CD4-positive, alpha-beta T cell treated with Interleukin-12 subunit alpha and Interleukin-12 subunit beta, for 1 hour (primary cell): ENCODE measurements at places on chromosomes 16 and 17.
A peak's percentile ranks its signal among the peaks of the same experiment; 100 is the strongest.

- no peak for DNase-seq
Measured at GRCh38 chr17:13592427-13592826, 9.3 kb downstream of the HS3ST3A1 start.

DNA sequence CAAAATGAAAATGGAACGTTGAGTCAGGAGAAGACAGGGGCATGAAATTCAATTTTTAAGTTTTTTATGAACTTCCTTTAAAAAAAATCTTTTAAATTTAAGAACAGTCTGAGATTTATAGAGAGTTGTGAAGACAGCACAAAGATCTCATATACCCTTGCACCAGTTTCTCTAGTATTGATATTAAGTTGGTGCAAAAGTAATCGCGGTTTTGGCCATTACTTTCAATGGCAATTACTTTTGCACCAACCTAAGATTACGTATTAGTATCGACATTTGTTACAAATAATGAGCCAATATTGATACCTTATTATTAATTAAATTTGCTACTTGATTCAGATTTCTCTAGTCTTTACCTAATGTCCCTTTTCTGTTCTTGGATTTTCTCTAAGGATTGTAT is 684.4 kb upstream of the CDH8 start:
- no peak for DNase-seq

DNA sequence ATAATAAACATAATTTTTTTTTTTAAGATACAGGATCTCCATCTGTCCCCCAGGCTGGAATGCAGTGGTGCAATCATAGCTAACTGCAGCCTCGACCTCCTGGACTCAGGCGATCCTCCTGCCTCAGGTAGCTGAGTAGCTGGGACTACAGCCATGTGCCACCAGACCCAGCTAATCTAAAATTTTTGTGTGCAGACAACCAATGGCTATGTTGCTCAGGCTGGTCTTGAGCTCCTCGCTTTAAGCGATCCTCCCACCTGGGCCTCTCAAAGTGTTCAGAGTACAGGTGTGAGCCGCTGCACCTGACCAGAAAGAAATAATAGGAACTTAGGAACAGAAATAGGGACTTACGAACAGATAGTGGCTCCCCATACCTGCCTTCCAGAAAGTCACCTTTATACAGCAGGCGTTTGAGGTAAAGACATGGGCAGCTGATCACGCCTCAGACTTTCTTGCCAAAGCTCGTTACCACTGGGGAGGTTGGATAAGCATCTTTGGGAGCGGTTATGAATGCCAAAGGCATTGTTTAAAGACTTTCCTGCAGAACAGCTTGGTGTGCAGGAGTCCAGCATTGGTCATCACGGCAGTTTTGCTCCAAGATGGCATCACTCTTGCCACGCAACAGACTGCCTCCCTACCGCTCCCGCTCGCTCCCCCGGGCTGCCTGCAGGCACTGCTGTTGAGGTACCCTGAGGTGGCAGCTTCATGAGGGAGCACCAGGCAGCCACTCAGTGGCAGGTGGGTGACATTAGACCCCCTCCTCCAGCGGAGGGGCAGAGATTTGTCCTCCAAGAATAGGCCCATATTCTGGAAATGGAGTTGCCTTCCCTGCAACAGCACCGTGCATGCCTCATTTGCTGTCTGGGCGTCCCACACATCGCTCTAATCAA is 13.6 kb downstream of the COX4I1 start:
- no peak for DNase-seq

- no peak for DNase-seq
Measured at GRCh38 chr16:4266372-4266771, 6.5 kb downstream of the TFAP4 start.

GRCh38 chr16:48687421-48688038 is 77.5 kb upstream of the N4BP1 start:
- peak; percentile 17 for DNase-seq

DNA sequence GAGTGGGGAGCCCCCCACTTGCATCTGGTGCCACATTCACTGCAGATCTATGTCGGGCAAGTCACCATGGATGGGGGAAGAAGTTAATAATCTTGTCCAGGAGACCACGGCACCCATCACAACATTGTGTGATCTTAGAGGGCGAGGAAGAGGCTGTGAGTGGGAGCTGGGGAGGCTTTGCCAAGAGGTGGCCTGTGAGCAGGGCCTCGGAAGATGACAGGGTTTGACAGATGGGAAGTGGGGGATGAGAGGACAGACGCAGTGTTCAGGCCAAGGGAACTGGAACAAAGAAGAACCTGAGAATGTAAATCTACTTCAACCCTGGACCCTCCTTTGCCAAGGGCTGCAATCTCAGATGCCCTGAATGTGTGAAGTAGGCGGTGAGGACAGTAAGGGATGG is 12.4 kb downstream of the ACE start:
- DNase-seq = no peak

DNA sequence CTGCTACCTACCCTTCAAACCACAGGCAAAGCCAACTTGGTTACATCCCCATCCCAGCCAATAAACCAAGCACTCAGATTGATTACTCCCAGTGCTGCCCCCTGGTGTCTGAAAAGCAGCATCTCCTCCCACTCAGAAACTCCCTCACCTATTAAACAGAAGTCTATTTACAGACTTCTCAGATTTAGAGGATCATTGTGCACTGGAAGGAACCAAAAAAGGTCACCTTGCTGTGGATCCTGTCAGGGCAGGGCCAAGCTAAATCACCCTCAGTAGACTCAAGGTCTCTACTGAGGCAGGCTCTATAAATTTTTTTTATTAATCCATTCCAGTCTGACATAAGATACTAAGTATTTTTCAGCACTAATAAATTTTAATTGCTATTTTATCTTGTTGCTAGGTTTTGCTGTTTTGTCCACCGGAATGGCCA is 17.6 kb downstream of the HIGD1B start:
- peak; percentile 75 for DNase-seq

GRCh38 chr16:1167276-1168107 is 14.6 kb downstream of the CACNA1H start:
- no peak for DNase-seq

GRCh38 chr17:19263641-19264051 is 26.5 kb downstream of the EPN2 start:
- DNase-seq = no peak

- no peak for DNase-seq
Measured at GRCh38 chr16:81511371-81511770, 66.8 kb downstream of the CMIP start.

GRCh38 chr17:29240968-29241963 is 5.4 kb upstream of the CRYBA1 start:
- no peak for DNase-seq

DNA sequence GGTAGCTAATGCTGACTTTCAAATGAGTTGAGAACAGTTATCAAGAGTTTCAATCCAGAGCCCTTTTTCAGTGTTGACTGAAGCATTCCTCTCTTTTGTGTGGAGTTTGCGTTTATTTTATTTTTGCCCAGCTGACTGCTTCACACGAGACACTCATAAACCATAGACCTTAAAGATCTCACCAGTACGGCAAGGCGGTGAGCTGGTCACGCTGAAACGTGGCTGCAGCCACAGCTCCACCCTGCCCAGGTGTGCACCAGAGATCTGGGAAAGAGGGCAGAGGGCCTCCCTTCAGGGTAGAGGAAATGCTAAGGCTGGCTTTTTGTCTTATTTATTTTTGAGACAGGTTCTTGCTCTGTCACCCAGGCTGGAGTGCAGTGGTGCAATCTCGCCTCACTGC is 112.2 kb downstream of the AATF start:
- no peak for DNase-seq

DNA sequence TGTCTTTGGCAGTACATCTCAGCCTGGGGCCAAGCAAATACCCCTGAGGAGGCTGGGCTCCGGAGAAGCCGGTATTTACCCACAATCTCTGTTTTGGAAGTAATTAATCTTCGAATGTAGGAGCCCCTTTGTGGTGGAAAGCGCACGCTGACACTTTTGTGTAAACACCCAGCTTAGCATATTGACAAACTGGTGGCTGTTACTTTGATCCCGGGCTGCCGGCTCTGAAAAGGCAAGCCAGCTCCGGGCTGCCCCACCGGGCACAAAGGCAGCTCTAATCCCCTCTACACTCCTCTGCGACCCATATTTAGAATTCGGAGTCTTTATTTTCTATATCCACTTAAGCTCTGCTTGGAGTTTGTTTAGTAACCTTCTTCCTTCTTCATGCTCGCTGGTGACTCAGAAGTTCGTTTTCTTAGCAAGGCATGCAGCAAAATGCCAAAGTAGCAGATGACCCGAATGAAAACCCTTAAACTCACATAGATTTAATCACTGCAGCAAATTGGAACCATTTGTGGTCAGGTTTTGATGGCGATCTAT is 144.0 kb upstream of the IRX3 start:
- no peak for DNase-seq

DNA sequence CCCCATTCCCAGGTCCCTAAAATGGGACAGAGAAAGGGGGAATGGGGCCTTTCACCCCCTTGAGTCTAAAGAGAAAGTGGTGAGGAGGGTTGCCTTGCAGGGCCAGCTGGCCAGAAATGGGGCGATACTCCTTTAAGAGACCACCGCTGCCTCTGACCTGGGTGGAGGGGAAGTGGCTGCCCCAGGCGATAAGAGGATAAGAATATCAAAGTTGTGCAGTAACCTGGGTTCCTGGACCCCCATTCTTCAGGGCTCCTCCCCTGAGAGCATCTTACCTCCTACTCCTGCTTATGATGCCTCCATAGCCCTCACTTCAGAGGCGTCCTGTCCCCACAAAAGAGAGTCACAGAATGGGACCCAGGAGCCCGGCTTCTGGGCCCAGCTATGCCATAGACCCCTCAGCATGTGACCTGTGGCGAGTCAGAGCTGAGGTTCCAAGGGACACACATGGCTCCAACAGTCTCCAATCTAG is 5.2 kb upstream of the TSPOAP1 start:
- DNase-seq = peak; percentile 44
